ENCODE measurements at places on chromosomes 11 and 22. TPM values are rescaled to one million over a fixed set of nuclear protein-coding genes. Genes with fewer than 3 reads are reported as not detected.

GRCh38 chr22:29117799-29118477 lies 45.1 kb downstream of the KREMEN1 start:
- H3K4me3 ChIP-seq, result no peak overlapping the region
- no peaks in the 10 kb centered on the region for H3K4me1 ChIP-seq
- no peaks in the 10 kb centered on the region for H3K36me3 ChIP-seq
- DNase-seq, result no peak
- H3K27me3 ChIP-seq, result no peaks in the 10 kb centered on the region
- no peak overlapping the region for H3K27ac ChIP-seq

DNA sequence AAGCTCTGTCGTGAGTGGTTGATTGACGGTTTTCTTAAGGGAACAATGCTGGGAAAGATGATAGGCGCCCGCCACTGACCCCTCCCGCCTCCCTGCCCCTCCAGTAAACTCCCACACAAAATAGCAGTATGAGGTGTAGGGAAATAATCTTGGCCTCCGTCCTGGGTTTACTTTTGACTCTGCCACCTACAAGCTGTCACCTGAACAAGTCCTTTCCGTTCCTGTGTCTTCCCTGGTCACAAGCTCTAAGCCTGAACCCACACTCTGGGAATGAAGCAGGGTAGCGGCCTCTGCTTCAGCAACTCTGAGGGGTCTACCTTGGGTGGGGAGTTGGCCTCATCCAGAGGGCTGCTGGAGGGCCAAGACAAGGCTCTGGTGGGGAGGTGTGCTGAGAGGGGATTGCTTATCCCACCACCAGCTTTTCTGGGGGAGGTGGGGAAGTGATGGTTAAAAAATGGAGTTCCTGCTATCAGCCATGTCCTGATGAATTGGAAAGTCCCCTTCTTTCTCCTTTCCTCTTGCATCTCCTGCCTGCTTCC lies 87.8 kb downstream of the CEP164 start:
- no peak for DNase-seq
- H3K27ac ChIP-seq, result no peak overlapping the region
- no peaks in the 10 kb centered on the region for H3K36me3 ChIP-seq
- no peaks in the 10 kb centered on the region for H3K27me3 ChIP-seq
- no peaks in the 10 kb centered on the region for H3K4me1 ChIP-seq
- H3K4me3 ChIP-seq, result no peak overlapping the region

- H3K4me1 ChIP-seq, result peaks cover 2% of the 10 kb centered on the region
- no peak for DNase-seq
- H3K27ac ChIP-seq, result no peak overlapping the region
Observed at GRCh38 chr11:64814712-64815187, 4.4 kb upstream of the MEN1 start.

- H3K27me3 ChIP-seq, result no peaks in the 10 kb centered on the region
- H3K27ac ChIP-seq, result no peak overlapping the region
- no peak overlapping the region for H3K4me3 ChIP-seq
- DNase-seq, result no peak
- H3K4me1 ChIP-seq, result no peaks in the 10 kb centered on the region
- H3K36me3 ChIP-seq, result peaks cover 5% of the 10 kb centered on the region
Observed at GRCh38 chr22:19361501-19362103, 69.9 kb downstream of the HIRA start.

DNA sequence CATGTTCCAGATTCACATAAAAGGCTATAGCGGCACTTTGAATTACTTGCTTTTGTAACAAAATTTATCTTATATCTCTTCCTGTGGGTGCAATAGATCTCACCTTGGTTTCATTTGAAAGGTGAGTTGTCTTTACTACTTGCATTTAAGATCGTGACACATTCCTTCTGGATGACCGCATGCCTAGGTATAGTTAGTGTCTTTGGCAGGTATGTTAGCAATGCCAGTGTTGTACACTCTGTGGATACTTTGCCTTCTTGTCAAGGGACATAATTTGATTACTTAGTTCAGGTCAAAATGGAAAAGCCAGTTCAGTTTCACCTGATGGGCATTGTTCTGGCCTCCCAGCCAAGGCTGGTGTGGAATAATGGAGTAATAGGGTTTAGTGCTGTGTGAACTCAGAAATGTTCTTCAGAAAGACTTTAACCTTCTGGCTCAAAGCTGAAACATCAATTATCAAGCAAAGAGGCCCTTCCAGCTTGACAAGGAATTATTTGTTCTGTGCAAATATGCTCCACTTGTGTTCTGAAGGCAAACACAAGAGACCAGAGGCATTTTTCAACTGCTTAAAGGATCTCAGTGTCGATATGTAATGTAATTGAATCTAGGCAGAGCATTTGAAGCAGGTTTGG lies 64.6 kb downstream of the AMOTL1 start:
- no peaks in the 10 kb centered on the region for H3K4me1 ChIP-seq
- DNase-seq, result no peak
- no peak overlapping the region for H3K4me3 ChIP-seq
- peaks cover 52% of the 10 kb centered on the region for H3K36me3 ChIP-seq

Gene MADD
- total RNA-seq, result 49.4 TPM

Gene OR10A3
- not detected for total RNA-seq

Gene NXPE1
- total RNA-seq, result not detected

Gene SCO2
- 3.3 TPM for total RNA-seq

All from tibial nerve (tissue), 4 donors.